ENCODE measurements at places on chromosomes 11 and 22. TPM values are rescaled to one million over a fixed set of nuclear protein-coding genes. Genes with fewer than 3 reads are reported as not detected.

The OR52N4 gene
- not detected for total RNA-seq

The FOLR2 gene
- not detected for total RNA-seq

The RFPL2 gene
- not detected for total RNA-seq

The OR51B5 gene
- 0.28 TPM for total RNA-seq

The GRIK4 gene
- not detected for total RNA-seq

Data from regular cardiac myocyte (primary cell).